Suppressor macrophage (primary cell): ENCODE measurements at places on chromosomes 12 and 14.

DNA sequence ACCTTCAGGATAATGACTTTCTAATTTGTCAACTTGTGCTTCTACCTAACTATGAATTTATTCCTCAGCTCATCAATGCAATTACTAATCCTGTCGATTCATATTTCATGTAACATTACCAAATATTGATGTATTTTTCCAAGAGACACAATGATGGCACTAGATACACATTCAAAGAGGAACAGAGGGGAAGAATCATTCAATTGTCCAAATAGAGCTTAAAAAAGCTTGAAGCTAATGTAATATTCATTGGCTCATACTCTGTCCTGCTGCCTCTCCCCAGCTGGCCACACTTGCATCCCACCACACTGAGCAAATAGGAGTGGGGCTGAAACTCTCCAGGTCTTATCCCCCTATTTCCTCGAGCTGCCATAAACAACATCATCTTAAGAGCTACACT lies 9.3 kb downstream of the TESPA1 start:
- no peak for DNase-seq

DNA sequence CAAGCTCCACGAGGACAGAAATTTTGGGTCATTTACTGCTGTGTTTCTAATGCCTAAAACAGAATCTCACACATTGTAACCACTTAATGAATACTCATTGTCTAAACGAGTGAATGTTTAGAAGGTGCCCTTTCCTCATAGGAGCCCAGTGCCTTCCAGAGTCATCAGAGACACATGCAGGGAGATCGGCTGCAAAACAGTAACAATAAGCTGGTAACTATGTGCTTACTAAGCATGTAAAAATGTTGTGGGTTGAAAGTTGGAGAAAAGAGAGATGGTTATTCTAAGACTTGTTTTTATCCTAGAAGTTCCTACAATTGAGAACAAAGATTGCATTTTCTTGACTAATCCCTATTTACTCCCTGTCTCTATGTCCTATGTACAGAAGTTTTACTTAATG lies 7.4 kb downstream of the TESPA1 start:
- DNase-seq, result no peak

DNA sequence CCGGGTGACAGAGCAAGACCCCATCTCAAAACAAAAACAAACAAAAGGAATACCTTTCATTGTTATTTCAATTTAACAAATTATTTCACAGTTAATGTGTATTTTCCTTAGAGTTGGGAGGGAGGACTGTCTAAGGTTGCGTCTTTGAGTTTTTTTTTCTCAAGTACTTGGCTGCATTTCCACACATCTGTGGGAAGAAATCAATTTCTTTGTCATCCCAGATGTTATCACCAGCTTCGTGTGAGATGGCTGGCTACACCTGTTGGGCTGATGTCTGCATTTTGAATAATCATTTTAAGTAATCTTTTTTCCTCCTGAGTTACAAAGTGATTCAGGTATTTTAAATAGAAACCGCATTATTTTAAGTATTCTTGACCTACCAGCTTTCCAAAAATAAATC lies 59.4 kb downstream of the EML1 start:
- DNase-seq, result no peak

DNA sequence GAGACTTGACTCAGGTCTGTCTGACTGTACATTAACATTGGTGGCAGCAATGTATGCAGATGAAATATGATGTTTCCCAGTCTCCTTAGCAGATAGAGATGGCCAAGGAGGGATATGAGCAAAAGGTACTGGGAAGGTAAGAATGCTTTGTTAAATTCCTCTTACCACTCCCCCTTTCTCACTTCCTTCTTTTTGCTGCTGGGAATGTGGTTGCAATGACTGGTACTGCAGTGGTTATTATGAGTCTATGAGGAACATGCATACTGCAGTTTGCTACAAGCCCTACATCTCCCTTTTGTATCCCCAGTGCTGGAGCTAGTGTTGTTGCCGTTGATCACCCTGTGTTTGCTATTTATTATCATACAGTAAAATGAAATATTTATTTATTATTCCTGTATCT lies 35.9 kb downstream of the ALDH1L2 start:
- no peak for DNase-seq

DNA sequence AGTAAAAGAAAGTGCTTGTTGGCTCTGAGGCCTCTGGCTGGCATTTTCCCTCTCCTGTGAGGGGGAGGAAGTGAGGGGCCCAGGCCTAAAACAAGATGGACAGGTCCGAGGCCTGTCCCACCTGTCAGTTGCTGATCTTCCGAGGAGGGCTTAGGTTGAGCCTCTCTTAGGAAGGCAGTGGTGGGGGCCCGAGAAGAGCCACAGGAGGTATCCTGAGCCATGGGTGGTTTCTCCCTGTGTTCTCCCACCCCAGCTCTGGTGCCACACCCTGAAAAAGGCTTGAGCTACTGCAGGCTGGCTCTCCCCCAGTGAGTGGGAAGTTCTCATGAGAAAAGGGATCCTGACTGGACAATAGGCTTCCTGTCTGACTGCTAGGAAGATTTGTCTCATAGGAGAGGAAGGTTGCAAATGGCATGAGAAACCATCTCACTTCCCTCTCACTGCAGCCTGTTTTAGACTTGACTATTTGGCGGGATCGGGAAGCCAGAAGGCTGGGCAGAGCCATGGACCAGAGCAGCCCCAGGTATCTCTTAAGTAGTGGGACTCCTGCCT lies 72.1 kb upstream of the SRSF5 start:
- DNase-seq, result peak; percentile 90

GRCh38 chr12:125070661-125071390 lies 5.6 kb downstream of the AACS start:
- no peak for DNase-seq
